RWPE2 (cell line): ENCODE measurements at places on chromosomes 6 and 20.

DNA sequence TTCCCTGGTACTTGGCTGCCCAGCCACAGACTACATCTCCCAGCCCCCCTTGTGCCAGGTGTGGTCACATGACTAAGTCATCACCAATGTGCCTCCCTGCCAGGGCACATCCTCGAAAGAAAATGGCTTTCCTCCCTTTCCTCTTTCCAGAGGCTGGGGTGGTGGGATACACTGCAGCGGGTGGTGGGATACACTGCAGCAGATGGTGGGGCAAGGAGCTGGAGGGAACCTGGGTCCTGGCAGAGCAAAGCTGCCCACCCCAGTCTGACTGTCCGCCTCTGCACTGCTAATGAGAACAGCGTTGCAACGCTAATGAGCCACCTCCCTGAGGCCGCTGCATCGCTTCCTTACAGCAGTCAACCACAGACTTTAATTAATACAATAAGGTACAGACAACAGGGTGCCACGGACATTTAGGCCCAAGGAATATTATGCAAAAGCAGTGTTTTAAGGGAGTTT lies 125.3 kb downstream of the PREX1 start:
- peak; percentile 72 for DNase-seq
- no peak overlapping the region for H3K4me3 ChIP-seq
- H3K27ac ChIP-seq, result no peak overlapping the region
- no peaks in the 10 kb centered on the region for H3K36me3 ChIP-seq
- H3K27me3 ChIP-seq, result no peaks in the 10 kb centered on the region

GRCh38 chr6:130385064-130385695 lies 19.4 kb downstream of the TMEM200A start:
- no peak overlapping the region for H3K4me3 ChIP-seq
- DNase-seq, result no peak
- no peaks in the 10 kb centered on the region for H3K36me3 ChIP-seq
- peaks cover 11% of the 10 kb centered on the region for H3K4me1 ChIP-seq

DNA sequence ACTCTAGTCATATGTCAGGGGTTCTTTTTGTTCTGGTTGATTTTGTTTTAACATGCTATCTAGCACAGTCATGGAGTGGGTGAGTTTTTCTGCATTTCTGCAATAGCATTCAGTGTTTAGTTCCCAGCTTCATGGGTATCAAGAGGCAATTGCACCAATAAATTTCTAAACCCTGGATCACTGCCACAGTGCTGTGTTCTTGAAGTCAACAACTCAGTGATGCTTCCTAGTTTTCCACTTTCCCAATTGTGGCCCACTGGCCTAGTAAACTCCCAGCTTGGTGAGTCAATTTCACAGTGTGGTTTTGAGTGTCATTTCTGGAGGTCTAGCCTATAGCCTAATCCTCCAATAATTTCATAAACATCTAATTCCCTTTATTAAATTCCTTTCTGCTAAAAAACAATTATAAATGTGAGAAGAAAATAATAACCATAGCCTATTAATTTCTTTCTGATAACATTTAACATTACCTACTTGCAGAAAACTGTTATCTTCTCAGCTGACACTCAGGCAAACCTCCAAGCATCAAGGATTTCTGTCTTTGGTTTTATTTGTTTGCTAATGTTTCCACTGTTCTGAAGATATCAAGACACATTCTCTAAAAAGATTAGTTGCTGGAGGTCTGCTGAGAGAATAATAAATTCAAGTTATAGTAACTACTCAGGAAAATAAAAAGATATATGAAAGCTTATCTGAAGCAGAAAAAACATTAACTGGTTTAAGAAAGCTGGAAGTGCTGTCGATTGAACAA lies 89.9 kb downstream of the PDE7B start:
- H3K27ac ChIP-seq, result no peak overlapping the region
- DNase-seq, result no peak
- peaks cover 8% of the 10 kb centered on the region for H3K4me1 ChIP-seq
- H3K36me3 ChIP-seq, result no peaks in the 10 kb centered on the region

GRCh38 chr20:62495749-62496567 lies 20.2 kb upstream of the GATA5 start:
- H3K4me3 ChIP-seq, result no peak overlapping the region
- H3K36me3 ChIP-seq, result no peaks in the 10 kb centered on the region
- H3K27ac ChIP-seq, result no peak overlapping the region
- H3K27me3 ChIP-seq, result no peaks in the 10 kb centered on the region
- no peaks in the 10 kb centered on the region for H3K4me1 ChIP-seq

DNA sequence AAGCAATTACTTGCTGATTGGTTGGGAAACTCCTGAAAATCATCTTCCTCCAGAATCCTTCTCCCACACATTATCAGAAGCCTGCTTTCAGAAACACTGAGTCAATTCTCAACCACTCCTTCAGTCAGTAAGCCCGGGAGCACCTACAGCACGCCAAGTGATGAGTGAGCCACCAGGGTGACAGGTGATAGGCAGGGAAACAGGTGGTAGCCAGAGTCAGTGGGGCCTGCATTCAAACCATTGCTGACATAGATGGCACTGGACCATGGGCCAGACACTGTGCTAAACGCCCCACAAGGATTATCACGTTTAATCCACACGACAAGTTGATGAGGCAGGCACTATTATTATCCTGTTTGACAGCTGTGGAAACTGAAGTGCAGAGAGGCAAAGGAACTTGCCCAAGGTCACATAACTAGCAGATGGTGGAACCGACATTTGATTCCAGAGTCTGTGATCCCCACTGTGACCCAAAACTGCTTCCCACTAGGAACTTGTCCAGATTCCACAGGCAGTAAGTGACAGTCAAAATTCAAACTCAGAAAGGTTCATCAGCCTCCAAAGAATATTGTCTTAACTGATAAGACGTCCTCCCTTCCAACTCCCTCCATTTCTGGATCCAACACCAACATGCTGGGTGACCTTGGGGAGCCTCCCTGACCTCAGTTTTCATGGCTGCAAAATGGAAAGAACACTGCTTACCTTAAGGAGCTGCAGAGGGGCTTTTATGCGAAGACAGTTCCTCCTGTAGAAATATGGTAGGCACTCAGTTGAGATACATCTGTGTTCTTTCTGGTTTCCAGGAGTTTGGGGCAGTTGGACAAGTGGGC lies 23.9 kb upstream of the TOP1 start:
- H3K27me3 ChIP-seq, result no peaks in the 10 kb centered on the region
- H3K4me1 ChIP-seq, result peaks cover 64% of the 10 kb centered on the region
- no peak overlapping the region for H3K4me3 ChIP-seq
- peak; percentile 77 for DNase-seq
- H3K36me3 ChIP-seq, result no peaks in the 10 kb centered on the region

DNA sequence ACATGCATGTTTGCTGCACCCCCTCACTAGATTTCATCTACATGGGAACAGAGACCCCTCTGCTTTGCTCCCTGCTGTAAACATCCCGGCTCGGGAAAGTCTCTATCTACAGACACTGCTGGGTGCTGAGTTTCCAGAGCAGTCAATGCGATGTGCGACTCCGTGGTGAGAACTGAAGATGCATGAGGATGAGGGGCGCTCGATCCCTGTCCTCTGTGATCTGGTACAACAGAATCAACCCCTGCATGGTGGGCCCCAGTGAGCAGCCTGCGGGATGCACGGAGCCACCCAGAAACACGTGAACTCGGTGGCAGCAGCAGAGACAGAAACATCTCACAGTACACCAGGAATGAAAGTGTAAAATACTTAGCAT lies 83.1 kb downstream of the THBS2 start:
- H3K36me3 ChIP-seq, result no peaks in the 10 kb centered on the region
- no peak for DNase-seq

GRCh38 chr6:106227612-106228507 lies 97.7 kb downstream of the ATG5 start:
- H3K36me3 ChIP-seq, result no peaks in the 10 kb centered on the region
- H3K4me1 ChIP-seq, result peaks cover 9% of the 10 kb centered on the region
- no peak overlapping the region for H3K4me3 ChIP-seq
- H3K27me3 ChIP-seq, result no peaks in the 10 kb centered on the region
- no peak for DNase-seq

DNA sequence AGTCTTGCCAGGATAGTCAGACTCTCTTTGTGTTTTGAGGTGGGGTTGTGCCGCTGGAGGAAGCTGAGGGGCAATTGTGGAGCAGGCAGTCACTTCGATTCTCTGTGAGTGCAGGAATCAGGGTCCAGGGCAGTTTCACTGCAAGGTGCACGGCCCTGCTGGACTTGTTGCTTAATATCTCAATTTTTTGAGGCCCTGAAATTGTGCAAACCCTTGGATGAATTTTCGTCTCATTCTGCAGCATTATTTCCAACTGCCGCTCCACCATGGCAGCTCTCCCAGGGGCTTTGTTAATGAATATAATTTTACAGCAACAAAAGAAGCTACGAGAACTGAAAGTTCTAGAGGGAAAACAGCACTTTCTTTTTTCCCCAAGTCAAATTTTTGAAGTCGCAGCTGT lies 531.9 kb downstream of the QKI start:
- no peaks in the 10 kb centered on the region for H3K36me3 ChIP-seq
- H3K27me3 ChIP-seq, result no peaks in the 10 kb centered on the region
- H3K4me3 ChIP-seq, result no peak overlapping the region
- H3K4me1 ChIP-seq, result no peaks in the 10 kb centered on the region
